ENCODE measurements at places on chromosomes 1 and 21.

DNA sequence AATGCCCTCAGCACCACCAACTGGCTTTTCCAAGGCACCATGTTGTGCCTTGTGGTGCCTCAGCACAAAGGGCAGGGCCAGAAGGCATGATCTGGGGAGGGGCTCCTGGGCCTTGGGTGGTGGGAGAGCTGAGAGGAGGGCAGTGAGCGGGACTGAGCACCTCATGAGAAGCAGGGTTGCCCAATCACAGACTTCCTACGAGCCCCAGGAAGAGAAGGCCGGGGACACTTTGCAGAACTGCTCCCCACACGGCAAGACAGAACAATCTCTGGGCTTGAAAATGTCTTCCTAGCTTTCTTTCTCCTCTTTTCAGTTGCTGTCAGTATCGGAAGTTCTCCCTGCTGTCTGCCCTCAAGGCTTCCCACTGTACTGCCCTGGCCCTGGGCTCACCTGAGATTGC lies 6.8 kb downstream of the KCNJ10 start:
- no peak for DNase-seq

DNA sequence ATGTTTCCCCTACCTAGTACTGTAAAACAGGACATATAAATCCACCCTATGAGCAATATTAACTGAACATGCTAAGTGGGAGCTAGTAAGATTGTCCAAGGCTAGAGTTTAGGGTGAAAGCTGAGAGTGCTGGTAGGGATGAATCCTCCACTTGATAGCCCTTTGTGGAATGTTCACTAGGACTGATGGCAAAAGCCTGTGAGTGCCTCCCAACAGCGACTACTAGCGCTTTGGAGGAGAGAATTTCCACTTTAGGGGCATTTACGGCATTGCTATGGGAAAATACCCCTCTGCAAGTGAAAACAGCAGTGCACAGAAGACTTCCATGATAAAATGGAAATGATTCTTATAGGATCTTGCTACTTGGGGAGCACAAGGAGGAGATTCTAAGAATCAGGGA lies 35.9 kb downstream of the CFHR5 start:
- DNase-seq, result no peak

GRCh38 chr1:39572379-39573096 lies 4.1 kb downstream of the PABPC4 start:
- no peak for DNase-seq

DNA sequence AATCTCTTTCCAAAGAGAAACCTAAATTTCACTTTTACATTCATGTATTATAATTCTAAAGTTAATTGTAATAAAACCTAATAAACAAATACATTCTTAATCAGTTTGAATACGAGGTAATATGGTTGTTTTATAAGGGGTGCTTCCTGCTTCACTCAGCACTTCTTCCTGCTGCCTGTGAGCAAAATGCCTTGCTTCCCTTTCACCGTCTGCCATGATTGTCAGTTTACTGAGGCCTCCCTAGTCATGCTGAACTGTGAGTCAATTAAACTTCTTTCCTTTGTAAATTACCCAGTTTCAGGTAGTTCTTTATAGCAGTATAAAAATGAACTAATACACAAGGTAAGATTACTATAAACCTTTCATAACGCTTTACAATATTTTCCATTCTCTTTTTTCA lies 491.1 kb upstream of the LRRC7 start:
- no peak for DNase-seq

GRCh38 chr21:31140025-31140424 lies 101.7 kb upstream of the KRTAP19-8 start:
- DNase-seq, result no peak

DNA sequence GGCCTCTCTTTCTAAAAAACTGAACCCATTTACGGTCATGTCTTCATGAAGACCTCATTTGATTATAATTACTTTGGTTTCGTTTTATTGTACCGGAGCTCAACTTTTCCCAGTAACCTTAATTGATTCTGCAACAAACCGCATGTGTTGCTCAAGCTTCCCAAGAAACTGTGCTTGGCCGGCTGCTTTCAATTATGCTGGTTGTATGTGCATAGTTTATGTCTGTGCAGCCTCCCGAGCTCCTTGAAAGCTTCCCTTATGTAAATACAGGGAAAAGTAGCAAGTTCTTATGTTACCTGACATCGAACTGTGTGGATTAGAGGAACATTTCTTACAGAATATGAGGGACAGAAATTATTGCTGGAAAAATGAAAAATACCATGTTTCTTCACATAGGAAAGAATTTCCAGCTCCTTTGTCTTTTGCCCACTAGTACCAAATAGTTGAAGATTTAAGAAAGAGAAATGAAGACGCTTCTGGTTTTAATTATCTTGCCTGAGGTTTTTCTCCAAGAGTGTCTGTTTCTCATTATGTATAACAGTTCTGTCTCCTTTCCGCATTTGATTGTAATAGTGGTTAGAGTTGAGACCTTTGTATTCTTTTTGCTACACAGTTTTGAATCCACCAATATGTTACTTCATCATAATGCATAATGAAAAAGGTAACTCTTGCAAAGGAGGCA lies 2.1 kb downstream of the VCAM1 start:
- no peak for DNase-seq

DNA sequence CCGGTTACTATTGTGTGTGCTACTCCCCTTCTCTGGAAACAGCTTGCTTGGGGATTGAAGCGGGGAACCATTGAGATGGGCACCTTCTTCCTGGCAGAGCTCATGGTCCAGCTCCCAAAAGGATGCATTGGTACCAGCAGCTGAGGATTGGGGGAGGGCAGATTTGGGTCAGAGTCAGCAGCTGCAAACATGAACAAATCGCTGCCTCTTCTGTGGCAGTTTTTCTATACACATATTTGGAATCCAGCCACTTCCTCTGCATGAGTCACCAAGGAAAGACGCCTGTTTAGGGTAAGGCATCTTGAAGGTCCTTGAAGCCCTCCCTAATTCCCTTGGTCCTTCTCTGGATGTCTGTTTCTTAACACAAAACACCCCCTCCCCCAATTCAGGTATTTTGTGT lies 104.7 kb downstream of the DAB1 start:
- DNase-seq, result no peak

DNA sequence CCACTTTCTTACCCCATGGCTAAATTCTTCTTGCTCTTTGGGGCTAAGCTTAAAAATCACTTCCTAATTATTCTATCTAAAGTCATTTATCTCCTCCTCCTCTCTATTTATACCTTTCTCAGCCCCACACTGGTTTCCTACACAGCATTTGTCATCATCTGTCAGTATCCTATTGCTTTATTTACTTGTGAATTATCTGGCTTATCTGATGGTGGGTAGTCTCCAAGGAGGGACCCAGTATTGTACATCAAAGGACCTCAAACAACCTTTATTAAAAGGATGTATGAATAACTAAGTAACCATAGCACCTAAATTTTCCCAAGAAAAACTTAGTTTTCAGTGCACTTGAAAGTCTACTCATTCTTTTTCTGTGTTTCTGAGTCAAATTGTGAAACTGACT lies 332.7 kb upstream of the SNX7 start:
- DNase-seq, result no peak

GRCh38 chr1:108627256-108627655 lies 33.6 kb downstream of the HENMT1 start:
- no peak for DNase-seq

GRCh38 chr1:161946071-161946987 lies 77.3 kb downstream of the OLFML2B start:
- no peak for DNase-seq
